ENCODE measurements at places on chromosomes 13 and 19.

DNA sequence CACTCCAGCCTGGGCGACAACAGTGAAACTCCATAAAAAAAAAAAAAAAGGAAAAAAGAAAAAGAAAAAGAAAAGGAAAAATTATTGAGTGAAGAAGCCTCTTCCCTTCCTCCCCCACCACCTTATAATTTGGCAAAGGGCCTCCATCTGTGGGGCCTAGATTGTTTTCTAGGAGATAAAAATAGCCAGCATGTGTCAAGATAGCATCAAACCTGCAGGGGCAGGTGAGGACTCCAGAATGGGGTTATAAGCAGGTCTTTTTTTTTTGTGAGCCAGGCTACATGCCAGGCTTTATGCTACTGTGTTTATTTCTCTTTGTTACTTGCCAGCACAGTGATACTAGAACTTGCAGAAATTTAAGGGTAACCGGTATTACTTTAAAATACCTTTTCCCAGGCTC is 11.7 kb upstream of the TRIM13 start:
- H3K4me3 ChIP-seq: no peak overlapping the region
- no peak for DNase-seq
- no peaks in the 10 kb centered on the region for H3K4me1 ChIP-seq
- no peaks in the 10 kb centered on the region for H3K27me3 ChIP-seq
- peaks cover 16% of the 10 kb centered on the region for H3K36me3 ChIP-seq

- no peak for DNase-seq
- no peaks in the 10 kb centered on the region for H3K4me1 ChIP-seq
- peaks cover 4% of the 10 kb centered on the region for H3K27me3 ChIP-seq
- no peaks in the 10 kb centered on the region for H3K36me3 ChIP-seq
- H3K4me3 ChIP-seq: no peak overlapping the region
Measured at GRCh38 chr19:50573741-50574461, 5.7 kb upstream of the LRRC4B start.

GRCh38 chr13:68185444-68186141 is 955.5 kb upstream of the PCDH9 start:
- H3K4me1 ChIP-seq: no peaks in the 10 kb centered on the region
- H3K27ac ChIP-seq: no peak overlapping the region
- no peaks in the 10 kb centered on the region for H3K27me3 ChIP-seq
- DNase-seq: no peak
- no peak overlapping the region for H3K4me3 ChIP-seq

DNA sequence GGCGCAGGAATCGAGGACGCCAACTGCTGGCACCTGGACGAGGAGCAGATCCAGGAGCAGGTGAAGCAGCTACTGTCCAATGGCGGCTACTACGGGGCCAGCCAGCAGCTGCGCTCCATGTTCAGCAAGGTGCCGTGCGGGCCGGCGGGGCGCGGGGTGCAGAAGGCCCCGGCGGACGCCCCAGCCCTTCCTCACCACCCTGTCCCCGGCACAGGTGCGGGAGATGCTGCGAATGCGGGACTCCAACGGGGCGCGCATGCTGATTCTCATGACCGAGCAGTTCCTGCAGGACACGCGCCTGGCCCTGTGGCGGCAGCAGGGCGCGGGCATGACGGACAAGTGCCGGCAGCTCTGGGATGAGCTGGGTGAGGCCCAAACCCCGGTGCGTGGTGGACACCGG is 13.6 kb downstream of the ZSWIM4 start:
- H3K4me3 ChIP-seq: no peak overlapping the region
- H3K4me1 ChIP-seq: no peaks in the 10 kb centered on the region
- no peak overlapping the region for H3K27ac ChIP-seq
- DNase-seq: no peak
- no peaks in the 10 kb centered on the region for H3K27me3 ChIP-seq
- H3K36me3 ChIP-seq: peaks cover 33% of the 10 kb centered on the region

DNA sequence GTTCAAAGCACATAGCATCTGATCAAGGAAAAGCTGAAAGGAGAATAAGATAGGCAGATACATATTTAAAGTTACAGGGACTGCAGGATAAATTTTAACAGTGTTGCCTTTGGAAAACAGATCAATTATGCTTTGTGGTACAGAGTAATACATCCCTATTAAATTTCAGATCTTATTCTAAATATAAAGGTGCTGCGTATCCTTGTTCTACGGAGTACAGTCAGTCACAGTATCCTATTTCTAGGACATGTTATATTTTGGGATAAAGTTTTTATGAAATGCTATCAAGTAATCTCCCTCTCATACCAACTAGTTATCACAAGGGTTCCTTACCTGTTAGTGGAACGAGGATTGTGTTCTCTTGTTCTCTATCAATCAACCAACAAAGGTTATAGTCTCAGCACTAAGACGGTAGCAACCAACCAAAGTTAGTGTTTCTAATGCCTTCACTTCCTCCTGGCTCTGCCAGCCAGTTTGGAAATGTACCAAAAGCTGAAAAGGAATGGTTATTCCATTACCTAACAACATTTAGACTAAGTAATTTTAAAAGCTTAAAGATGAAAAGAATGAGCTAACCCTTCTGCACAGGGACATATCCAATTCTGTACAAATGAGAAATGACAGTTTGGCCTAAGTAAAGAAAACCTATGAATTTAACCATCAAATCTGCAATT is 35.2 kb downstream of the TSC22D1 start:
- H3K4me3 ChIP-seq: no peak overlapping the region
- H3K36me3 ChIP-seq: no peaks in the 10 kb centered on the region
- no peaks in the 10 kb centered on the region for H3K27me3 ChIP-seq
- H3K4me1 ChIP-seq: peaks cover 6% of the 10 kb centered on the region
- no peak overlapping the region for H3K27ac ChIP-seq

DNA sequence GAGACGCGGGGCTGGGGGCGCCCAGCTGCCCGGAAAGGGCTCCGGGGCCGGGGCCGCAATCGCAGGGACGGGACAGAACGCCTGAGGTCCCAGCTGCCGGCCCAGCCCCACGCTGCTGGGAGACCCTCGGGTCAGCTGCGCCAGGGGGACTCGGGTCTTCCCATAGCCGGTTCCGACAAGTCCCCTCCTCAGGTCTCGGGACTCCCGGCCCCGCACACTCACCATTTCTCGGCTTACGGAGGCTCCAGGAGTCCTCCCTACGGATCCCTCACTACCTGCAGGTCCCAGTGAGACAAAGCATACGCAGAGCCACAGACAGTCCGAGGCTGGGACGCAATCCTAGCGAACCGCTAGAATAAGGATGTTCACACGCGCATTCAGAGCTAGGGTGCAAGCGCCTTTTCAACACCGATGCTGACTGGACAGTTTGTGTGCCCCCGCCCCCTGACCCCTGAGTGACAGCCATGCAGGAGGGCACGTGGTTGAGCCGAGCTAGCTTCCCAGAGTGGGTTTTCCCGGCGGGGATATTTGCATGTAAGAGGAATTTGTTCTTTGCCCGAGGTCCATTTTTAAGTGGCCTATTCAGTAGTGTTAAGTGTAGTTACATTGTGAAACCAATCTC is 13.6 kb downstream of the ZNF490 start:
- H3K27me3 ChIP-seq: no peaks in the 10 kb centered on the region
- H3K36me3 ChIP-seq: peaks cover 2% of the 10 kb centered on the region
- no peak overlapping the region for H3K27ac ChIP-seq
- H3K4me1 ChIP-seq: no peaks in the 10 kb centered on the region

DNA sequence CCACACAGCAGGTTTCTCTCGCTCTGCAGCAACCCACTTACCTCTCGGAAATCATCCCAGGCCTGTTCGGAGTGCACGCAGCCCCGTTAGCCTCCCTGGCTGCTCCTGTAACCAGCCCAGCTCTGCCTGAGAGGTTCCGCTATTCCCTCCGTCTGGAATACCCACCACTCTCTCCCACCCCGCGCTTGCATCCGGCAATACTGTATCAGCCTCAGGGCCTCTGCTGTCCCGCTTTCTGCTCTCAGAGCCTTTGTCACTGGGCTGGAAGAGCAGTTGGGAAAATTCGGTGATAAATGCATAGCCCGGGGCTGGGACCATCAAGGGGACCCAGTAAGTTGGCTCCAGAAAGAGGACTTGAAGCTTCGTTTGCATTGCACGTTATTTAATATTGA is 759 bp upstream of the TLE6 start:
- no peaks in the 10 kb centered on the region for H3K36me3 ChIP-seq
- no peaks in the 10 kb centered on the region for H3K27me3 ChIP-seq
- H3K27ac ChIP-seq: peak overlapping the region; percentile 43
- H3K4me3 ChIP-seq: peak overlapping the region; percentile 73

GRCh38 chr13:36885901-36886300 is 34.1 kb downstream of the SMAD9 start:
- H3K36me3 ChIP-seq: no peaks in the 10 kb centered on the region
- H3K4me3 ChIP-seq: no peak overlapping the region
- H3K27me3 ChIP-seq: no peaks in the 10 kb centered on the region
- no peaks in the 10 kb centered on the region for H3K4me1 ChIP-seq
- no peak for DNase-seq
